ENCODE measurements at places on chromosomes 12 and 14.

- DNase-seq = no peak
These were observed 139.2 kb downstream of the PDZRN4 start for GRCh38 chr12:41327096-41327895.

- no peak for DNase-seq
These were observed 17.0 kb downstream of the ERC1 start for GRCh38 chr12:1007994-1008393.

GRCh38 chr14:96951511-96951910, 154.3 kb downstream of the VRK1 start:
- DNase-seq = no peak

DNA sequence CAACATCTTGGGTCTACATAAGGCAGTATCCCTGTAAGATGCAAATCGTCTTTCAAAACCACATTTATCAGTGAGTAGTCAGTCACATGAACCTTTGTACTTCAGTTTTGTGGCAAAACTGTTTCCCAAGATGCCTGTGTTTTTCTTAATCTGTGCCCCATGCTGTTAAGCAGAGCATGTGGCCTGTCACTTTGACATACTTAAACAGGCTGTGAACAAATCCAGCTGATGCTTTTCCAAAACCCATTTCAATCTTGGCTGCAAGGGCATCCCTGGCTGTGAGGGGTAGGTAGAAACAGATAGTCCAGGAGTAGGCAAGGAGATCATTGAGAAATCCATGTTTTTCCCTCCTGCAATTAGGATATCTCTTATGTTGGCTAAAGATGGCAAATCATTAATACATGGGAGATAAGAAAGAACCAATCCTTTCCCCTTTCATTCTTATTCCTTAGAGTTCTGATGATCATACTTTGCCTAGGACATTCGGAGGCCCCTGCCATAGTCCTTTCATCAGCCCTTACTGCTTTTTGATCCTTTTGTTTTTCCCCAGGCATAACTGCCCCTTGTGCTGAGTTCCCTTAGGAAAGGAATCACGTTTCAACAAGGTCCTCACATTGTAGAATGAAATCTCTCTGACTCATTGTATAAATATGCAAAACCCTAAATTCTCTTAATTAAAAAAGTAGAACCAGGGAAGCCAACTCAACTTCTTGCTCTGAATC, 121.1 kb upstream of the EEA1 start:
- no peak for DNase-seq

DNA sequence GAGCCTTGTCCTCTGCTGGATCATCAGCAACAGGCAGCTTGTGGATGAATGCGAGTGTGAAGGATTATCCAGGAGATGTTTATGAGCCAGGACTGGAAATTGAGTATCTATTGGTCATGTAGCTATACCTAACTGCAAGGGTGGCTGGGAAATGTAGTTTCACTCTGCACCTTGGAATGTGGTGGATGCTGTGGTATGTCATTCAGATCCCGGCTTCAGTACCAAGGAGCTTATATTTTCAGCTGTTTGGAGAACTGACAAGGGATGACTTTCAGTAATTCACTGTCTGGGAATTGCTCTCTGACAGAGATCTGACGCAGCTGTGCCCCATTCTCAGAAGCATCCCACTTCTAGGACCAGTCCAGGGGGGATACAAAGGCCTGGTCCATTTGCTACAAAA, 792.3 kb upstream of the NOVA1 start:
- no peak for DNase-seq

- no peak for DNase-seq
These were observed 28.3 kb downstream of the PSMA6 start for GRCh38 chr14:35320472-35320871.

Measured in AG04449 (cell line).